ENCODE measurements at places on chromosomes 13 and 19.

DNA sequence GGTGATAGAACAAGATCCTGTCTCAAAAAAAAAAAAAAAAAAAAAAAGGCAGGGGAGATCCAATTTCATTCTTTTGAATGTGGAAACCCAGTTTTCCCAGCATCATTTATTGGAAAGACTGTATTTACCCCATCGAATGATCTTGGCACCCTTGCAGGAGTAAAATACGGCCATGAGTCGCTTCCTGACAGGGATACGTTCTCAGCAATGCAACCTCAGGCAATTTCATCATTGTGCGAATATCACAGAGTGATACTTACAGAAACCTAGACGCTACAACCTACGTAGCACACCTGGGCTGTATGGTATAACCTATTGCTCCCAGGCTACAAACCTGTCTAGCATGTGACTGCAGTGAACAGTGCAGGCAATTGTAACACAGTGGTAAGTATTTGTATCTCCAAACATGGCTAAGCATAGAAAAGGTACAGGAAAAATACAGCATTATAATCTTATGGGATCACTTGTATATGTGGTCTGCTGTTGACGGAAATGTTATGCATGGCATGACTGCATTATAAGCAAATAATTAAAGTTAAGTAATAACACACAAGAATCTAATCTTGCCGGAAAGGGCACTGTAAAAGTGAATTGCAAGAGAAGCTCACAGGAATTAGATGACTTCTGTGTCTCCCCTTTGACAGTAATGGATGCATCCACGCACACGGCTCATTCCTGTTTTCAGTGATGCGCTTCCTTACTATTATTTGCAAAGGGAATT lies 24.1 kb downstream of the RFX2 start:
- DNase-seq, result no peak

DNA sequence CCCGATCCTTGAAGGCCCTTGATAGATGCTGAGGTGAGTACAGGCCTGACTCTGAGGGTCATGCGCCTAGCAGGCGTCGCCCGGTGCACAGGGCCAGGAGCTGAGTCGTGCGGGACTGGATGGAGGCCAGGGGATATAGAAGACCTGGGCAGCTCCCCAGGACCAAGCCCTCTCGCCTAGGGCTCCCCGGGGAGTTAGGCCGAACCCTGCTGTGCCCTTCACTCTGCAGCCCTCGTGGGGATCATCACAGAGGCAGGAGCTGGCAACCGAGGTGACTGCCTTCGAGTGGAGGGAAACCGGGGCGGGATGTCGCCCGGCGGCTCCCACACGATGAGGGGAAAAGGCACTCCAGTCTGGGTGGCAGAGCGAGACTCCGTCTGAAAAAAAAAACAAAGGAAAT lies 11.7 kb downstream of the CSNK1G2 start:
- no peak for DNase-seq

GRCh38 chr13:33872005-33872351 lies 54.0 kb downstream of the RFC3 start:
- no peak for DNase-seq

- DNase-seq, result no peak
These were observed 2.4 kb upstream of the HSH2D start for GRCh38 chr19:16141043-16141442.

- DNase-seq, result no peak
These were observed 14.3 kb downstream of the SLC15A1 start for GRCh38 chr13:98738213-98738612.

DNA sequence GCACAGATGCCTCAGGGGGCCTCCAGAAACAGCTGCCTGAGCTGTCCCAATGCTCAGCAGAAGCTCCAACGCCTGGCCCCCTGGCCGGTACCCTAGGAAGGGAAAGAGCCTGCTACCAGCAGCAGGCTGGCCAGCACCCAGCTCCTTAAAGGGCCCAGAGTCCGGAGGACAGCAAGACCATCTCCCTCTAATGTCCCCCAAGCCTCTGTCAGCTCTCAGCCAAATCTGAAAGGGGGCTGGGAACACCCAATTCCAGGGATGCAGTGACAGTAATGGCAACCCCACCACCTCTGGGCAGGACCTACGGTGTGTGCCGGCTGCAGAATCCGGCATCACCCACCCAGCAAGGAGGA lies 4.2 kb downstream of the PPP6R1 start:
- no peak for DNase-seq

DNA sequence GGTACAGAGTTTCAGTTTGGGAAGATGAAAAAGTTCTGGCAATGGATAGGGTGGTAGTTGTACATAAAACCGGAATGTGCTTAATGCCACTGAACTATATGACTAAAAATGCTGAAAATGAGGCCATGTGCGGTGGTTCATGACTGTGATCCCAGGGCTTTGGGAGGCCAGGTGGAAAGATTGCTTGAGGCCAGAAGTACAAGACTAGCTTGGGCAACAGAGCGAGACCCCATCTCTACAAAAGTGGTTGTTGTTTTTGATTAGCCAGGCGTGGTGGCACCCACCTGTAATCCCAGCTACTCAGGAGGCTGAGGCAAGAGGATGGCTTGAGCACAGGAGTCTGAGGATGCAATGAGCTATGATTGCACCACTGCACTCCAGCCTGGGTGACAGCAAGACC lies 12.8 kb downstream of the SMAD9 start:
- DNase-seq, result no peak

GRCh38 chr13:67225252-67226159 lies 4.6 kb downstream of the PCDH9 start:
- no peak for DNase-seq

DNA sequence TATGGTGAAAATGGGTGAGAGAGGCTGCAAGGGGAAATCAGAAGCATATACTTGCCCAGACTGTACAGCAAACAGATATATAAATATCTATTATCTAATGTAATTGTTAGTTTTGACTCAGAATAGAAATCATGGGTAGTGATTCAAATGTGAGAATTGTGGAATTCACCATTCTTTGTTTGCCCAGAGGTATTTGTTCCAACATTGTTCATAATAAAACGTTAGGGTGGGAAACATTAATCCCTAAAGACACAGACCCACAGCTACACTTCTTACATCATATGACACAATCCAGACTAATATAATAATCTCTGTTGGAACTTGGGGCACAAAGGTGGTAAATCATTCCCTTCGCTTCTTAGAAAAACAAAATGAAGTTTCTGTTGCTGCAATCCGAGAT lies 646.5 kb upstream of the SLITRK6 start:
- DNase-seq, result no peak
